ENCODE measurements at places on chromosomes 12 and 14.

DNA sequence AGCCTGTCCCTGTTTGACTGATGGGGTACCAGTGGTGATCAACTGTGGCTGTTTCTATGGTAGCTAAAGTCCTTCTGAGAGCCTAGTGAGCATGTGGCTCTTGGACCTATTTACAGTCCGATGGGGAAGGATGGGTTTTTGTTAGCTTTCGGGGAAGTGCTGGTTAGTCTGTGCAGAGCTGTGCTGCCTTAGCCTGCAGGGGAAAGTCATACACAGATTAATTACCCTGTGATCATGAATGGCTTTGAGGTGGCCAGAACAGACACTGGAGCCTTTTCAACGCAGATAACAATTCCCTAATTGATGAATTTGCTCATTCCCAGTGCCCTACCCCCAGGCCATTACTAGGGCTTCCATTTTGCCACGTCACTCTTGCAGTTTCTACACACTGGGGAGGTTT lies 99.7 kb downstream of the WSCD2 start:
- no peak for DNase-seq

DNA sequence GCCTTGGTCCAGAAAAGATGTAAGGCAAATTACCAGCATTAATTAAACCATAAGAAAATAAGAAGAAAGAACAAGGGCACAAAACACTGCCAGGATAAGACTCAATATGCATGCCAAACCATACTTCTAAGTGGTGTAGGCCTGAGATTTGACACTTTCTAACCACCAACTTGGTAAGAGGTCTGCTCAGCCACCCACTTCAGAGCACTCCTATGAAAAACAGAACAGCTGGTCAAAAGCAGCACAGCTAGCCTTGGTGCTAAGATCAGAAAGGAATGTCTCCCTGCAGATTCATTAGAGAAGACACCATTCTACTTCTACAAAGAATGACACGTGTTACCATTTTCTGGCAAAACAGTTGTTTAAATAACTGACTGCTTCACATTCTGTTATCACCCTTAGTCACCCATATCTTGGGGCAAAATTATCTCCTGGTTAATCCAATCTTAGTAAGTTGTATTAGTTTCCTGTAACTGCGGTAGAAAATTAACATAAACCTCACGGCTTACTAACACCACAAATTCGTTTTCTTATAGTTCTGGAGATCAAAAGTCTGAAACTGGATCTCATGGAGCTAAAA lies 13.2 kb downstream of the RPS6KA5 start:
- no peak for DNase-seq

DNA sequence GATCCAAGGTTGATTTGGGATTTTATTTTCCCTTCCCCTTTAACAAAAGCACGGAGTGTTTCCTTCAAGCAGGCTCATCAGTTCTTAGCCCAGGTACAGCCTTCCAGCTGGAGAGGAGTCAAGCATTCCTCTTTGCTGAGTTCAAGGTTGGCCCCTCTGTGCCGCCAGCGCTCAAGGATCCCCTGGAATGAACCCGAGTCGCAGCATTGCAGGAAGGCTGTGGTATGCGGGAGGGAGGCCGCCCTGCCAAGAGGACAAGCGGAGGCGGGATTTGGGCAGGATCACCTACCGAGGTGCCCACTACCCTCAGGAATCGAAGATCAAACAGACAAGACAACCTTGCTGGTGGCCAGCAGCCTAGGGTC lies 53.9 kb upstream of the NCOR2 start:
- no peak for DNase-seq

GRCh38 chr14:92409043-92409442 lies 86.1 kb downstream of the SLC24A4 start:
- DNase-seq: no peak

DNA sequence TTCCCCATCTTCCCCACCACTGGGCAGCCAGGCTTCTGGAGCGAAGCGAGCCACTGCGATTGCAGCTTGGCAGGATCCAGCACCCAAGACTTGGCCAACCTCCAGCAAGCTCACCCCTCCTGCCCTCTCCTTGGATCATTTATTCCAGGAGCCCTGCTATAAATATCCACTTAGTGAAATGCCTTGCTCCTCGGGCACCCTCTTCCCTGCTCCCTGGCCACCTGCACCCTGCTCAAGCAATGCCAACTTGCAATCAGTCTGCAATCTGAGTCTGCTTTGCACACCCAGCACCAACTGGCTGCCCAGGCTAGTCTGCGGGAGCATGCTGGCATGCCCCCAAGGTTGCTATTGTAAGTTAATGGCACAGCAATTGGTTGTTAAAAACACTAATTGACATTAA lies 666.0 kb downstream of the MED13L start:
- no peak for DNase-seq

DNA sequence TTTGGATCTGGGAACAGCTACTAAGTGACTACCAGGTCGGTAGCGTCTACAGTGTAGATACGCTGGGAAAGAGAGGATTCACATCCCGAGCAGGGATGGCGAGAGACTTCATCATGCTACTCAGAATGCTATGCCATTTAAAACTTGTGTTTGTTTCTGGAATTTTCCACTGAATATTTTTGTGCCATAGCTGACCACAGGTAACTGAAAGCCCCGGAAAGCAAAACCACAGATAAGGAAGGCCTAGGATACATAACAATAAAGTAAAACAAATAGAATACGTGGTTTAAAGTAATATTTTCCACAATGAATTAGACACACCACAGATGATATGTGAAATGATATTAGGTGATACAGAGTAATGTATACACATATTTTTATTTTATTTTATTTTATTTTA lies 7.9 kb upstream of the HCAR1 start:
- DNase-seq: no peak

DNA sequence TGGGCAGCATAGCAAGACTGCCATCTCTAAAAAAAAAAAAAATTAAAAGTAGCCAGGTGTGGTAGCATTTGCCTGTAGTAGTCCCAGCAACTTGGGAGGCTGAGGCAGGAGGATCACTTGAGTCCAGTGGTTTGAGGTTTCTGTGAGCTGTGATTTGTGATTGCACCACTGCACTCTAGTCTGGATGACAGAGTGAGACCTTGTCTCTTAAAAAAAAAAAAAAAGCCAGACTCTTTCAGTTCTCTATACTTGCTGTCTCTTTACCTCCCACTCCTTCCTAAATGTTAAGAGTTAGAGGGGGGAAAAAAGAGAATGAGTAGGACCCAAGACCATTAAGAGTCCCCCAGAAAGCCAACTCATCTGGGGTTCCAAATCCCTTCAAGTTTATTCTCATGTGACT lies 17.8 kb downstream of the EIF2S1 start:
- DNase-seq: no peak

- DNase-seq: no peak
Observed at GRCh38 chr14:85531141-85531586, 1.2 kb downstream of the FLRT2 start.

DNA sequence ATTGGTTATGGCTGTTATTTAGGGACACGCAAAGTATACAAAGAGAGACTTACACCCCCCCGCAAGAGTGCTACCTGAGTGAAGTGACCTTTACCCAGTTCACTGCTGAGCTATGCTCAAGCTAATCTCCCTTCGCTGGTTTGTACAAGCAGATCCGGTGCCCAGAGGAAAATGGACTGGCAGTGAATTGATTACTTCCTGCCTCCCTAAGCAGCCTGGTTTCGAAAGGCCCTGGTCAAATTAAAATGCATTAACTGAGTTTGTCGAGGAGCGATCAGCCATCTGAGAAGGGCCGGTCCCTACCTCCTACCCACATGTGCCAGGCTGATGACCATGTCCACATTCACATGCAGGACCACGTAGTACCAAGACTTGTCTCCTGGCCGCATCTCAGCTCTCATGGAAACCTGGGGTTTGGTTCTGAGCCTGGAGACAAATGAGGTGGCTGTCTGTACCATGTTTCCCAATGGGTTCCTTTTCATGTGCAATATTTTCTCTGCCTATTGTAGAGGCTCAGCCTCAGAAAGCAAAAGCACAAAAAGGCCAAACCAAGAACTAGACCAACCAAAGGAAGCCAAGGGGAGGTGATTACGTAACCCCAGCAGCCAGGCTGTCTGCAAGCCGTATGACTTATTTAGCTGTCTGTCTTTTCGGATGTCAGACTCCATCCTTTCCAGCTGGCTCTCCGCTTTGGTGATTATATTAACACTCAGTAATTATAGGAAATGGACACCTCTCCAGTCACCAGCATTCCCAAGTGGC lies 284.7 kb upstream of the PWP1 start:
- DNase-seq: no peak

GRCh38 chr14:104856869-104857860 lies 7.9 kb upstream of the CEP170B start:
- DNase-seq: no peak

DNA sequence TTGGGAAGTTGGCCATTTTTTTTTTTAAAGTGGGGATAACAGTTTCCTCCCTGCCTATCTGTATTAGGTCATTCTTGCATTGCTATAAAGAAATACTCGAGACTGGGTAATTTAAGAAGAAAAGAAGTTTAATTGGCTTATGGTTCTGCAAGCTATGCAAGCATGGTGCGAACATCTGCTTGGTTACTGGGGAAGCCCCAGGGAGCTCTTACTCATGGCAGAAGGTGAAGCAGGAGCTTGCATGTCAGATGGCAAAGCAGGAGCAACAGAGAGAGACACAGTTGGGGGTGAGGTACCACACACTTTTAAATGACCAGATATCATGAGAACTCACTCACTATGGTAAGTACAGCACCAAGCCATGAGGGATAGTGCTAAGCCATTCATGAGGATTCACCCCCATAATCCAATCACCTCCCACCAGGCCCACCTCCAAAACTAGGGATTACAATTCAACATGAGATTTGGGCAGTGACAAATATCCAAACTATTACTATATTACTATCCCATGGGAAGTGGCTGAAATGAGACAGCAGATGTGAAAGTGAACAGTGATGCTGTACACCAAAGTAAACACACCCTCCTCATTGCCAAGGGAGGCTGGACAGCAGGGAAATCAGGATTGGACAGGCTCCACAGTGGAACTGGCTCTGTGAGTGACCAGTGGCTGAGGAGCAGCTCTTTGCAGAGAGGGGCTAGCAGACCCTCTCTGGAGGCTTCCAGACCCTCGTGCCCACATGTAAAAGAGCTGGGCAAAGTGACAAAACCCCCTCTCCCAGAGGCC lies 40.5 kb downstream of the CRACR2A start:
- DNase-seq: no peak

- no peak for DNase-seq
Observed at GRCh38 chr14:91360490-91361232, 57.0 kb downstream of the CCDC88C start.

GRCh38 chr14:67971627-67972625 lies 152.3 kb downstream of the RAD51B start:
- no peak for DNase-seq

DNA sequence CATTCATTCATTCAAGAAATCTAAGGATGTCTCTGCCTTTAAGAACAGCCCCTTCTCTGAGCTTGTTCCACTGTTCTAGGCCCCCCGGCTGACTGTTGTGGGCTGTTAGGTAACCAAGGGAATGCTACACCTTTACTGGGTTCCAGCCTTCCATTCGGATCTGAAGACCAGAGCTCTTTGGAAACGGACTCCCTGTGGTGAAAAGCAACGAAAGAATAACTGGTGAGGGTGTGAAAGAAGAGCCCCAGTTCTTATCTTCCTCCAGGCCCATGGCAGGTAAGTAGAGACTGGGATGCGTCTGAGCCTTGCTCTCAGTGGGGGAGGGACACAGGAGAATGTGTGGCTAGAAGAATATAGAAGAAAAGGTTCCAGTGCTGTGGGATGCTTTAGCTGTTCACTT lies 207.4 kb downstream of the TMEM132D start:
- DNase-seq: no peak

DNA sequence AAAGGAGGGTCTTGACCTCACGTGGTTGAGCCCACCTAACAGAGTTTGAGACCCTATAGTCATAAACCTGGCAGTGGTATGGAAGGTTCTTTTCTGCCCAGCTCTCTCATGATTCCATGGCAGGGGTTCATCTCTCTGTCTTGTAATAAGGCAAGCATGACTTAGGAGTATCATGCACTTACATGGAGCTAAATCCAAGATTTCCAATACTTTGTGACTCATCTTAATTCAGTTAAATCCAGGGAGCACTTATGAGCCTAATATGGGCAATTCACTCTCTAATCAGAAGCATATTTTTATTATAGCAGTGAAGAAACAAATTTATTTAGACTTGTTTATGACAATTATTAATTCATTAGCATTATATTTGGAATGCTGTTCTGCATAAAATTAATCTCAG lies 131.8 kb upstream of the CPSF6 start:
- no peak for DNase-seq

DNA sequence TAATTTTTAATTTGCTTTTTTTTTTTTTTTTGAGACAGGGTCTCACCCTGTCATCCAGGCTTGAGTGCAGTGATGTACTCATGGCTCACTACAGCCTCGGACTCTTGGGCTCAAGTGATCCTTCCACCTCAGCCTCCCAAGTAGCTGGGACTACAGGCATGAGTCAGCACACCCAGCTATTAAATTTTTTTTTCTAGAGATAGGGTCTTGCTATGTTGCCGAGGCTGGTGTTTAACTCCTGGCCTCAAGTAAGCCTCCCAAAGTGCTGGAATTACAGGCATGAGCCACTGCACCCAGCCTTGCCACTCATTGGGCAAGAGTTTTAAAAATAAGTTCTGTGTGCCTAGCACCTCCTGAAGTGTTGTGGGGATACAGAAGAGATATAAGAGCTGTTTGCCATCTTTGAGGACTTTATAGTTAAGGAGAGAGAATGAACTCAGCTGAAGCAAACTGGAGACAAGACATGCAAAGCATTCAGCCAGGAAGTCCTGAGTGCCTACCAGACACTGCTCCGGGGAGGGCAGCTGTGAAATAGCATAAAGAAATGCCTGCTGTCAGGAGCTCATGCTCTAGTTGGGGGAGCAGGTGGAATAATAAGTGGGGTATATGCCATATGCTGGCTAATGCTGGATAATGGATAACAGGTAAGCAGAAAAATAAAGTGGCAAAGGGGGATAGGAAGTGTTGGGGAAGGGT lies 15.0 kb upstream of the EMP1 start:
- DNase-seq: no peak

- no peak for DNase-seq
Observed at GRCh38 chr14:59829469-59830337, 40.9 kb downstream of the RTN1 start.
